ENCODE measurements at places on chromosomes 2 and 18.

GRCh38 chr2:138503087-138503442 is 1.5 kb downstream of the SPOPL start:
- no peak for DNase-seq

DNA sequence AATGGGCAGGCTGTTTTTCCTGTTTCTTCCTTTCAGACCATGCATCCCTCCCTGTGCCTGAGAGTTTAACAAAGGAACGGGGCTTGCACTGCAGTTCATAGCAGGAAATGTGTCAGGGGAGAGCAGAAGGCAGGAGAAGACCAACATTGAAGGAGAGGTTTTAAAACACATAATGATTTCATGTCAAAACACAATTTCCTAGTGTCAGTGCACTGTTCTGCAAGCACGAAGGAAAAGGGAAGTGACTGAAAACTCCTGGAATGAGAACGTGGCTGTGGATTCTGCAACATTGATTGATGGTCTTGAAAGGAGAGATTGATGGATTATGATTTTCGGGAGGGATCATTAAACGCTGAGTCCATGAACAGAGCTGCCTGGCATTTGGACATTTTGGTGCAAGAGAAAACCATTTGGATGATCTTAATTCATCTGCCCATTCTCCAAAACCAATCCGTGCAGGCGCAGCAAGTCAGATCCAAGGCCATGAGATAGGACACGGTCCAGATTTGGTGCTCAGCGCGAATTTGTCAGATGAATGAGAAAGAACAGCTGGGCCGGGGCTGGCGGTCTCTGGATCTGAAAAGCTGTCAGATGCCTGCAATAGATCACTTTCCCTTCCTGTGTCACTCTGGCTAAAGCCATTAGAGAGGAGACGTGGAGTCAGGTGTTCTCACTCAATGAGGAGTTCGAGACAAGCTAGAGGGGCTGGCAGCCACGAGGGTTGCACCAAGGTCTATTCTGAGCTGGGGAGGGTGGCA is 38.4 kb downstream of the C1QL2 start:
- DNase-seq: no peak

- DNase-seq: no peak
Measured at GRCh38 chr2:29006980-29007301, 25.8 kb downstream of the TOGARAM2 start.

- DNase-seq: no peak
Measured at GRCh38 chr2:235098269-235098668, 146.5 kb downstream of the SH3BP4 start.

- no peak for DNase-seq
Measured at GRCh38 chr2:1509271-1510065, 96.2 kb downstream of the TPO start.

DNA sequence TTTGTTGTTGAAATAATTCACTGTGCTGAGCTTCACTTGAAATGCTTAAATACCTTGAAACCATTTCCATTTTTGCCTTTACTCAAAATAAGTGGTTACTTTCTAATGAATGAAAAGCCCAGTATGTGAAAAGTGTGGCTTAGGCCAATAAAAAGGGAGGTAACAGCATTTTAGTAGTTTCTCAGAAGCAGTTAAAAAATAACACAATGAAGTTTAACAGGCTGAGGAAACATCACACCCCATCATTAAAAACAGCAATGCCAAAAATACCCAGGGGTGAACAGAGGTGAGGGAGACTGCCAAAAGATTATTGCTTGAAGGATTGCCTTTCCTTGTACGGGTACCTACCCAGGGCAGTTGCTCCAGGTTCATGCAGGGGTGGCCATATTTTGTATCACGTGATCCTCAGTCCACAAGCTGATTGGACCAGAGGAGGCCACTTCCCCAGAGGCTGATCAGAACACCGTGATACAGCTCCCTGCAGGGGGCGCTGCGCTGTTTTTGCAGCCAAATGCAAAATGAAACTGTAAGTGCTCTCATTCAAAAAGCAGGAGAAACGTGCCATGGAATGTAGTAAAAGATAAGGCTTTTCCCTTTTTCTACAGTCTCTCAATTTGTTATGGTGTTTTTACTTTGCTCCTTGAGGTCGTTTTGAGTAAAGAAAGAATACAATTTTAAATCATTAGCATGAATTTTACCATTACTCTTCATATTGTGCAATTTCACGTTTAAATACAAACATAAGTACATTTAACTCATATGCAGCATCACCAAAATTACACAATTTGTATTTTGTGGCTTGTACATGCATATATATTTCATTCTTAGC is 70.2 kb upstream of the SH3BP4 start:
- no peak for DNase-seq

DNA sequence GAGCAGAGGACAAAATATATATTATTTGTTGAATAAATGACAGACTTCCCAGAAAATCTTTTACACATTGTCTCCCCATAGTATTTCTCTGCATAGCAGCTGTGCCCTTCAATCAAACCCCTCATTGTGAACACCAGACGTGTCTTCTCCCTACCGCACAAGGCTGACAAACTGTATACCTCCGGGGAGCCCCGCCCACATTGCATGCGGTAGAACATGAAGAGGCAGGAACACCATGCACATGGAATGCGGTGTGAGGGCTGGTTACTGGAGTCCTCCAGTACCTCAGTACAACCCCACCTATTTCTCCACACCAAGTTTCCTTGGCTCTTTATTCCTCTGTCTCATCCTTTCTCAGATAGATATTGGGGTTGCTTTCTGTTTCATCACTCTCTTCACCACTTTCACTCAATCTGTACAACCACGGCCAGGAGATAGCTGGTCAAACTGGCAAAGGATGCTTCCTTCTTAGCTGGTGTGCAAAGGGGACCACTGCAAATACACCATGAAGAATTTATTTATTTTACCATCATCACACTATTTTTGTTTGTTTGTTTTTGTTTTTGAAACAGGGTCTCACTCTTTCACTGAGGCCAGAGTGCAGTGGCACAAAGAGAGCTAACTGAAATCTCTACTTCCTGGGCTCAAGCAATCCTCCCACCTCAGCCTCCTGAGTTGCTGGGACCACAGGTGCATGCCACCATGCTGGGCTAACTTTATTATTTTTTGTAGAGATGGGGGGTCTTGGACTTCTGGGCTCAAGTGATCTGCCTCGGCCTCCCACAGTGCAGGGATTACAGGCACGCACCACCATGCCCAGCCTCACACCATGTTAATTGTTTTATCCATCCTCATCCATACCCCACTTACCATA is 2.3 kb upstream of the NBAS start:
- DNase-seq: no peak

- no peak for DNase-seq
Measured at GRCh38 chr2:221103930-221104329, 468.2 kb downstream of the EPHA4 start.

DNA sequence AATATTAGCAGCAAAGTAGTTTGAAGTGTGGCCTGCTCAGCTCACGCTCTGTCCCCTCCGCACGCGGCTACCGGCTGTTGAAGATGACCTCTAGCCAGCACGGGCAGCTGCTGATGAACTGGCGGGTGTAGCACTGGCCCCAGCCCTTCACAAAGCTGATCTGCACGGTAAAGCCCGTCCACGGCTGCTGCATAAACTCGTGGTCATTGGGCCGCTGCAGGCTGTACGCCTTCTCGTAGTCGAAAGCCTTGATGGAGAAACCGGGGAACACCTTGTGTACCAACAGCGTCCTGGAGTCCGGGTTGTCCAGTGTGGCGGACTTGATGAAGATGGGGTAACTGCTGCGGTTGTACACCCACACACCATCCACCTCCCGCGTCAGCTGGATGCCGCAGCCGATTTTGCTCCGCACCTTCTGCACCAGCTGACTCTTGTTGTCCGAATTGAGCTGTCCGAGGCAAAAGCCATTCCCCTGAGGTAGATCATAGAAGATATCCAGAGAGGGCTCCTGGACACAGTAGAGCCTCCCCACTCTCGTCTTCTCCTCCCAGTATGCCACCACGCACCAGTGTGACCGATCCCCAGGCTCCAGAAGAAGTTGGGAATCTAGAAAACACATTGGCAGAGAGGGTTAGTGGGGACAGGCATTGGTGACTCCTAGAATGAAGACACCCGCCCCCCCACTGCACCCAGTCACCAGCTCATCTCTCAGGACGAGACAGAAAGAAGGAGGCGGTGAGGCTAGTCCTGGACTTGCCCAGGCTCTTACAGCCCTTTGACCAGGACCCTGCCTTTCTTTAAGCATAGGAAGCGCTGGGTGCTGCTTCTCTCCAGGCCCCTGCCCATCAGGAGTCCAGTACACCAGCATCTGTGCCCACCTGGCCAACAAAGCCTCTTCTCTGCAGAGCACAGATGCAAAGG is 29.2 kb downstream of the SMAD7 start:
- no peak for DNase-seq

GRCh38 chr2:101811226-101812015 is 113.9 kb downstream of the MAP4K4 start:
- no peak for DNase-seq

GRCh38 chr18:36212301-36213171 is 25.2 kb downstream of the MOCOS start:
- DNase-seq: no peak

DNA sequence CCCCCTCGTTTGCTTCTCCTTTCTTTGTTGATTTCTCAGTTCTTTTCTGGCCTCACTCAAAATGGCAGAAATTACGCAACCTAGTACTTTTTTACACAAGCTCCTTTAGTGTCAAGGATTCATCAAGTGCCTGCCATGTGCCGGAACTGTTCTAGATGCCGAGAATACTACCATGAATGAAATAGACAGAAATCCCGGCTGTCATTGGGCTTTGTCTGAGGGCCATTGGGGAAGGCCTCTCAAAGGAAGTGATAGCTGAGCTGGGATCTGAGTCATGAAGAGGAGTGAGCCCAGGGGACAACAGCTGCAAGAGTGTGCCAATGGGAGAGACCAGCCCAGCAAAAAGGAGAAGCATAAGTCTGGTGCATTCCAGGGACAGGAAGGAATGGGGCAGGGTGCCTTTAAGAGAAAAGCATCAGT is 34.3 kb upstream of the PPP1CB start:
- no peak for DNase-seq

DNA sequence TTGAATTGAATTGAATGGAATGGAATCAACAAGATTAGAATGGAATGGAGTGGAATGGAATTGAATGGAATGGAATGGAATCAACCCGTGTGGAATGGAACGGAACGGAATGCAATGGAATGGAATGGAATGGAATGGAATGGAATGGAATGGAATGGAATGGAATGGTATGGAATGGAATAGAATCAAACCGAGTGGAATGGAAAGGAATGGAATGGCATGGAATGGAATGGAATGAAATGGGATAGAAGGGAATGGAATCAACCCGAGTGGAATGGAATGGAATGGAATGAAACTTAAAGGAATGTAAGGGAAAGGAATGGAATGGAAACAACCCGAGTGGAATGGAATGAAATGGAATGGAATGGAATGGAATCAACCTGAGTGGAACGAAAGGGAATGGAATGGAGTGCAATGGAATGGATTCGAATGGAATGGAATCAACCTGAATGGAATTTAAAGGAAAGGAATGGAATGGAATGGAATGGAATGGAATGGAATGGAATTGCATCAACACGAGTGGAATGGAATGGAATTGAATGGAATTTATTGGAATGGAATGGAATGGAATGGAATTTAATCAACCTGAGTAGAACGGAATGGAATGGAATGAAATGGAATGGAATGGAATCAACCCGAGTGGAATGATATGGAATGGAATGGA is 1146.6 kb downstream of the RPIA start:
- no peak for DNase-seq

GRCh38 chr18:69674292-69674877 is 273.3 kb downstream of the CD226 start:
- DNase-seq: no peak

DNA sequence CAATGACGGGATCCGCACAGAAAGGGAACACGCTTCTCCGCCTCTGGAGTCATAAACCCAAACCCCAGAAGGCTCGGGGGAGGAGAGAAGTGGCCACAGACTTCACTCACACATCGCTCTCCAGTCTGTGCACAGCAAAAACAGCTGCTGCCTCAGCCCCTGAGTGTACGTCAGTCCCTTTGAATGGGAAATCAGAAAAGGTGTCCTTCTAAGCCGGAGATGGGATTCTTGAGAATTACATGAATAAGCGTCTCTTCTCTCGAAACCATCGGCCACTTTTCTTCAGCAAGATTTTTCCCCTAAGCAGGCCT is 78.3 kb downstream of the PDCL3 start:
- no peak for DNase-seq

GRCh38 chr2:43293744-43294695 is 67.6 kb upstream of the ZFP36L2 start:
- no peak for DNase-seq

- DNase-seq: no peak
Measured at GRCh38 chr2:53559302-53559966, 208.2 kb upstream of the CHAC2 start.

- DNase-seq: no peak
Measured at GRCh38 chr2:110688594-110689091, 10.8 kb upstream of the BUB1 start.

Data from stimulated activated CD4-positive, alpha-beta T cell treated with anti-CD3 and anti-CD28 coated beads, Interleukin-15, amount 100 ng/mL, for 1 hour (primary cell).